ENCODE measurements at places on chromosomes 2 and 18.

DNA sequence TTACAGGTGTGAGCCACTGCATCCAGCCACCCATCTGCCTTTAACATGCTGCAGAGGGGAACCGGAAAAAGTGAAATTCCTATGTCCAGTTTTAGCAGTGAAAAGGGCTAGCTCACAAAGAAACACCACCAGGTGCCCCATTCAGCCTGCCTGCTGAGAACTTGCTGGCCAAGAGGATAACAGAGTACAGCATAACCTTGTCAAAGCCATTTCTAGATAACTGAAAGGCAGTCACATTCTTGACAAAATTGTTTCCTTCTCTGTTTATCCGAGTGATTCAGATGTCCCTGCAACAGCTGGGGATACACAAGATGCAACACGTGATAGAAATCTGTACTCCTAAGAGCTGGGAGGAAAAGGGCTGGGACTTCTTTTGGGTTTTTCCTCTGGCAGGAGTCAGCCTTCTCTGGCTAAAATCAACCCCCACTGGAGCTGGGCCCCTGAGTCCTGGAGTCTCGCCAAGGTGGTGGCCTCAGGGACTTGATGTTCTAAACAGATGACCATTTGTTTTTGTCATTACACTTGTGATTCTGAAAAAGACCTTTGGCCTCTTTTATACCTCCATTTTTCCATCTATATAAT, 505.4 kb downstream of the BCL11A start:
- no peak for DNase-seq

DNA sequence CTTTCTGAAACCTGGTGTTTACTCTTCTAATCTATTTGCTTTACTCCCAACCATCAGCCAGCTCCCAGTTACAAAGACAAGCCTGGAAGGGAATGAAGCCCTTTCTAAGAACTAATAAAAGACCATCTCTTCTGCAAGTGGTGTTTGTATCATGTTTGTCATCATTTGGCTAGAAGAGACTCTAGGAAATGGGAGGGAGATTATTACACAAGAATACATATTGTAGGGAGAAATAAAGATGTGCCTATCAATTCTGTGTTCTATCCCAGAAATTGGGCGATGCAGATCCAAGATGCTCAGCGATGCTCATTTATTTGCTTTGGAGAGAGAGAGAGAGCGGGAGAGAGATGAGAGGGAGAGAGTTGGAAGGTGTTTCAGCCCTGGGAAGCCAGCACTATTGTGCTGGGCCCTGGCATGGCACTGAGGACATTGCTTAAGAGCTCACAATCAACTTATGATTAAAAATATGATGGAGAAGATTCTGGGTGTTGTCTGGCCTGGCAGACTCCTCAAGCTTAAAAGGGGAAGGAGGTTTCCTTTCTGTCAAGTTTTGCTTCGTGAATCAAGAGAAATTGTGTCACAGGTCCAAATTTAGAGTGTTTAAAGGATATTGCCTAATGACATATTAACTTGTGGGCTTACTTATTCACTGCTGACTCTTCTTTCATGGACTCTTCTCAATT, 41.8 kb upstream of the AFF3 start:
- no peak for DNase-seq

DNA sequence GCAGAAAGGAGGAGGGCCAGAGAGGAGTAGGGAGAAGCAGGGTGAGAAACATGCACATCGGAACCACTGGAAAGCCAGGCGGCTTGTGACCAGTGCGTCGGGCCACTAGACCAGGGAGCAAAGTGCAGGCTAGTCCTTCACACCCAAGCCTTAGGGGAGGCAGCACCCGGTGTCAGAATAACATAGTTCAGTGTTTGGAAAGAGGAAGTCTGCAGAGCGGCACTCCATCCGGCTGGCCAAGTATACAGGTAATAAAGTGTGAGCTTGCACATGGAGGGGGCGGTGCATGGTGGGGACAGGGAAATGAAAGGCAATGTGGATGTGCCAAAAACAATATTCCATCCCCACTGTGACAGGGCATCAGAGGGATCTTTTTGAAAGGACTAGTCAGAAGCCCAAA, 69.7 kb downstream of the ZNF521 start:
- DNase-seq: no peak

DNA sequence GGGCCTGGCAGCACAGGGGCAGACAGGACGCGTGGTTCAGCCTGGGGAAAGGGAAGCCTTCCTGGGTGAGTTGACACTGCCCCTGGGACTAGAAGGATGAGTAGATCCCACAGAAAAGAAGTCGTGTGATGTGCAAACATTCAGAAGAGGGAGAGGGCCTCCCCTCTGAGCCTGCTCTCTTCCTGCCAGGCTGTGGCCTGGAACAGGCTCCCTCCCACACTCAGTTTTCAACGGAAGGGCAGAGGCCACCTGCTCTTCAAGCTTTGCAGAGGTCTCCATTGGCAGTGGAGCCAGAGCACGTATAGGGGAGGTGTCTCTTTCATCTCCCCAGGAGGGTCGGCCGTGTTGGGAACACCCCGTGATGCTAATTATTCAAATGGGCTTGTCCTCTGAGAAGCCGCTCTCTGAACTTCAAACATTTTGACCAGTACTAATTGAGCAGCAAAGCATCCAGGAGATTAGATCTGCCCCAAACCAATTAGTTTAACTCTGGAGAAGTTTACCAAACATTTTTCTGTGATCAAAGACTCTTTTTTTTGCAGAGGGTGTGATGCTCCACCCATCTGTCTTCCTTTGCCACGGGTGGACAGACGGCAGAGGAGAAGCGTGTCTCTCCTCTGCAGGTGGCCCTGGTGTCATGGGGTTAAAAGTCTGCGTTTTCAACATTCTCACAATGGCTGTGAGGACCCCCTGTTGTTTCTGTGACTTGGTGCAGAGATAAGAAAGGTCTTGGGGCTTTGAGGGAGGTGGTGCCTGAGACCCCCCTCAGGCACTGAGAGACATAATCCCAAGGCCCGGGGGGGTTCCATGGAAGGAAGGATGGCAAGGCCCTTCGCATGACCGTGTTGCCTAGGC, 29.5 kb upstream of the ODC1 start:
- no peak for DNase-seq

DNA sequence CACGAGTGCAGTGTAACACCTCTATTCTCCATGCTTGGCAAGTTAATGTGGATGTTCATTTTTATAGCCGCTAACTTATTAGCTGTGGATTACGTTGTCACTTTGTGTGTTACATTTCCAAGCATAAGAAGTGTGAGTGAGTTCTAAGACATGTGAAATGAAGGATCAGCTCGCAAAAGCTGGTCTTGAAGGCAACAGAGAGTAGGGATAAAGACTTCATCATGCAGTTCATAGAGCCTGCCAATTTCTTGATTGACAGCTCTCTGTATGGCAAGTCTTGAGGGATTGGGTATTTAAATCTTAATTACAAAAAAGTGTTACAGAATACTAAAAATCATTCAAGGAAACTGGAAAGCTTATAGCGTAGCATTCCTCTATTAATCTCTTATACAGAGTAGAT, 25.8 kb upstream of the DPP4 start:
- DNase-seq: no peak

- no peak for DNase-seq
Observed at GRCh38 chr18:7084080-7085065, 33.2 kb downstream of the LAMA1 start.

DNA sequence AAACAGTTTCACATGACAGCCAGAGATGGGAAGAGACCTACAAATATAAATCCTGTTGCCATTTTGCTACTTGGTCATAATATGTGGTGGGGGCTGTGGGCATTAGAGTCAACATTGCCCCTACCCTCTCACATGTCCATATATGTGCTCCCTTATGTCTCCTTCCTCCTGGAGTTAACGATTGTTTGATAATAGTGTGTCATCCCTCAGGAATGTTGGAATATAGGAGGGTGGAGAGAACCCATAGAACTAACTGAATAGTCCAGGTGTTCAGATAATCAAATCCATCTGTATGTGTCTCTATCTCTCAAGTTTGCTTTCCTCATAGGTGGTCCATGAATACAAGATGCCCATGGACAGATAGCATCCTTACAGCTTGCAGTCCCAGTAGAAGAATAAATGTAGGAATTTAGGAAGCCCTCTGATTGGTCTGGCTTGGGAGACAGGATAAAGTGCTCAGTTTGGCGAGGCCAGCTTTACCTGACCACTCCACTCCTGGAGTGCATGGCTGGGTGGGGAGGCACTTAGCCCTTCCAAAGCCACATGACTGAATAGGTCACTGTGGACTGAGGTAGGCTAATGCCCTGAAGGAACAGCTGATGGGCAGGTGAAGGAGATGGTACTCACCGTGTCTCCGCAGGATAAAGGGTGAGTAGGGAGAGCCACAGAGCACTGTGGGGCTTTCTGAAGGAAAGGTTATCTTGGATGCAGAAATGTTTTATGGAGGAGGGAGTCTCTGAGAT, 166.9 kb downstream of the CDCA7 start:
- DNase-seq: no peak

DNA sequence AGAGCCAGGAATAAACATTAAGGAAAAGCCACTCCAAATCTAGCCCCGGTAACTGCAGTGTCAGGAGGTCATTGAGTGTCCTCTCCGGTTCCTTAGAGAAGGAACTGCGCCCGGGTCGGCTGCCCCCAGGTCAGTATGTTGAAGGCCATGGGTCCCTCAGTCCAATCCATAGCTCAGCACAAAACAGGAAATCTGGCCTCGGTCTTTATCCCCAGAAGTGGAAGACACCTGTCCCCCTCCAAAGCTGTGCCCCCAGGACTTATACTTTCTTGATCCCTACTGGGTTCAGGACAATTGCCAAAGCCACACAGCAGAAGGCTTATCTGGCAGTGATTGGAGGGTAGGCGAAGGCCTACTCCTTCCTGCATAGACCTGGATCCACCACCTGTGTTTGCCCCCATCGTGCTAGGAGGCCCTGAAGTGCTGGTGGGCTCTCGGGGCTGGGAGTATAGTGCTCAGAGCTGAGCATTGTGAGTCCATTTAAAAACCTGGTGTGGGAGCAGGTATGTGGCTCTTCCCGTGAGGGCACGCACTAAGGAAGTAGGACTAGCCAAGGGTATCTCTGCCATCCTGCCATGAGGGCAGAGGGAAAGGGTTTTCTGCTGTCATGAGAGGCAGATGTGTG, 178.6 kb downstream of the SEPTIN10 start:
- no peak for DNase-seq

DNA sequence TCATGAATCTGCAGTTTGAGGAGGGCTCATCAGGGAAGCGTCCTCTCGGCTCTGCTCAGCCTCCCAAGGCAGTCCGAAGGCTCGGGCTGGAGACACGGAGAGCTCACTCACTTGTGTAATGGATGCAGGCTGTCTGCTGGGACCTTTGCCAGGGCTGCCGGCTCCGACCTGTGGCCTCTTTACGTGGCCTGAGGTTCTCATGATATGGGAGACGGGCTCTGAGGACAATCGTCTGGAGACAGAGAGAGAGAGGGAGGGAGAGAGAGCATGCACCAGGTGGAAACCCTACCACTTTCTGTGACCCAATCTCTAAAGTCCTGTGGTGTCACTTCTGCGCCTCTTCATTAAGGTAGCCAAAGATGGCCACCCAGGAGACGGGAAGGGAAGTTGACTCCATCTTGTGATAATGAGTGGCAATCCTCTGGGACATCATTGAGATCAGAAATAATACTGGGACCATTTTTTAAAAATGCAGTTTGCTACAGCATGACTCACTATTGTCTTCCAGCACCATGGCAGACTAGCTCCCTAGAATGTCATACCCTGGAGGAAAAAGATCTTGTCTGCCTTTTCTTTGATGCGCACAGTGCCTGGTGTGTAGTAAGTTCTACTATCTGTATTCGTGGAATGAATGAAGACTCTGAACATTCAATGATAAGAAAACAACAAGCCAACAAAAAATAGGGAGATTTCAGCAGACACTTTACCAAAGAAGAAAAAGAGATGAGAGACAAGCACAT, 60.2 kb downstream of the CD8B2 start:
- DNase-seq: no peak

- no peak for DNase-seq
Observed at GRCh38 chr2:222907048-222907447, 46.2 kb downstream of the ACSL3 start.

- peak; percentile 94 for DNase-seq
Observed at GRCh38 chr18:1270081-1270480, 365.4 kb downstream of the ADCYAP1 start.

DNA sequence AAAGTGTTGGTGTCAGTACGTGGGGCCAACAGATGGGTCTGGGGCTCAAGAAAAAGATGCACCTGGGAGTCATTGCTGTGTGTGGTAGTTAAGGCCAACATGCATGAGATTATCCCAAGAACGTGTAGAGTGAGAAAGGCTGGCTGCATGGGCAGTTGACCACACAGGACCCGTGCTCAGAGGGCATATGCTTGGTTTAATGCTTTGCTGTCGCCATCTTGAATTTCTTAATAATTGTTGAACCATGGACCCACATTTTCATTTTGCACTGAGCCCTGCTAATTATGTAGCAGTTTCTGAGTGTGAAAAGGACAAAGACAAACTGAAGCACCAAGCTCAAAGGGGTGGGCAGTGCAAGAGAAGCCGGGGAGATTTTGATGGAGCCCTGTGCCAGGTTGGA, 148.1 kb downstream of the CYP26B1 start:
- DNase-seq: no peak

GRCh38 chr18:23365602-23366001, 87.5 kb upstream of the RIOK3 start:
- DNase-seq: no peak

DNA sequence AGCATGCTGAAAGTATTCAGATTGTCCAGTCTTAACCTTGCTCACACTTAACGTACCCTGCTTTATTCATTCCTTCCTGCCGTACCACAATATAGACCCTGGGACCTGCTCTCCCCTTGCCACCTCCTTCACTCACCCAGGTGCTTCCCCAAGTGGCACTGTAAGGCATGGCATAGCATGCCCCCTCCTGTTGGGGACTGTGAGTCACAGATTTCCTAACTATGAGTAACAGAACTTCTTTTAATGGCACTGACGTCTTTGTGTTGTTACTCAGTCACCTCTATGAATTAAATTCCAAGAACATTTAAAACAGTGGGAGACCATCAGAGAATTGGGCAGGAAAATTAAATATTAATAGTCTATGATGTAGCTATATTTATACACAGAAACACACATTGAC, 117.2 kb downstream of the CTNNA2 start:
- no peak for DNase-seq

DNA sequence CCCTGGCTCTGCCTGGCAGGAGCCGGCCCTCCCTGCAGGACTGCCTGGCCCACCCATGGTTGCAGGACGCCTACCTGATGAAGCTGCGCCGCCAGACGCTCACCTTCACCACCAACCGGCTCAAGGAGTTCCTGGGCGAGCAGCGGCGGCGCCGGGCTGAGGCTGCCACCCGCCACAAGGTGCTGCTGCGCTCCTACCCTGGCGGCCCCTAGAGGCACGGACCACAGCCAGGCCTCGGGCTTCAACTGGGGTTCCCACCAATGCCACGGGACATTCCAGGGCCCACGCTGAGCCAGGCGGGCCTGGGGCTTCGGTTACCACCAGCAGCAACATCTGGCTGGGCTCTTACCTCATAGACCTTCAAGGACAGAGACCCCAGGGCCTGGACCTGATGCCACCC, 6.1 kb upstream of the GMPPA start:
- DNase-seq: no peak

DNA sequence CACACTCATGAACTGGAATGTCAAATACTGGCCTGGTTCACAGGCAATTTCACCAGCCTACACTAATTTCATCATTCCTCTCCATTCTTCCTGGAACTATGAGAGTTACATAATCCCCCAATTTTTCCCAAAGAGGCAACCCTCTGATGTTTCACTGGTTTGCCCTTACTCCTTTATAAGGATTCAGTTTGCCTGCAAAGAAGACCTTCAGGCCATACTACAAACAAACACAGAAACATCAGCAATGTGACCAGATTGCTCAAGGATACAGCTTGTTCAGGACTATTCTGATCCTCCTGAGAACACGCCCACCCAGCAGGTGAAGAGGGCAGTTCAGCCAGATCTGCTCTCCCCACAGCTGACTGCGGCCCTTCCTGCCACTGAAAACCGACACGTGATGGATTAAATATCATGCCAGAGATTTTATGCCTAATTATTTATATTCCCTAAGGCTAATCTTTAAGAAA, 215.5 kb downstream of the ETAA1 start:
- no peak for DNase-seq
